Activated T-cell treated with anti-CD3 and anti-CD28 coated beads, Interleukin-2, amount 50 U/mL, for 72 hours (primary cell): ENCODE measurements at places on chromosomes 5 and 9. TPM values are rescaled to one million over a fixed set of nuclear protein-coding genes. Genes with fewer than 3 reads are reported as not detected.

Gene SPAG8
- 1.1 TPM for total RNA-seq

Gene ANKRD18B
- 1.9 TPM for total RNA-seq

Gene COL27A1
- total RNA-seq: 1.3 TPM

Gene NUTM2F
- total RNA-seq: not detected

Gene TBC1D9B
- total RNA-seq: 62.5 TPM

Gene TAS2R1
- total RNA-seq: not detected

Gene ZER1
- total RNA-seq: 30.6 TPM

Gene GRXCR2
- total RNA-seq: not detected

Gene LEAP2
- 5.0 TPM for total RNA-seq

GRCh38 chr5:136285096-136285855, 80.1 kb downstream of the TRPC7 start:
- H3K27me3 ChIP-seq: peaks cover 24% of the 10 kb centered on the region
- DNase-seq: no peak
- no peak overlapping the region for H3K4me3 ChIP-seq
- H3K36me3 ChIP-seq: peaks cover under 1% of the 10 kb centered on the region
- H3K27ac ChIP-seq: no peak overlapping the region

DNA sequence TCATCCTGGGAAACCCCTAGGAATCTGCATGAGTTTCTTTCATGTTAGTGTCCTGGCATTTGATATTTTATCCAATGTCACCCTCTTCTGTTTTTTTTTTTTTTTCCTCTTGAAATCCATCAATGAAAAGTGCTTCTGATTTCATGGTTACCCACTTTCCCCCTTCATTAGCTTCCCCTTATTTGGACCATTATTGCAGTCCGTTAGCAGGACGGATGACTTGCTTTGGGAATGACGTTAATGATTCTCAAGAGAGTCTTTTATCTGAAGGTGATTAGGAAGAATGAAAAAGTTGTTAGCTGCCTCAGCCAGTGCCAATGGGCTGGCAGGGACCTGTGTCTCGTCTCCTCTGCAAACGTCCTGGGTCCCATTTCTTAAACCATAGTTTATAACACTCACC, 134.7 kb downstream of the SEMA6A start:
- no peak for DNase-seq
- no peaks in the 10 kb centered on the region for H3K4me1 ChIP-seq
- no peak overlapping the region for H3K4me3 ChIP-seq
- no peak overlapping the region for H3K27ac ChIP-seq
- H3K27me3 ChIP-seq: no peaks in the 10 kb centered on the region
- no peaks in the 10 kb centered on the region for H3K36me3 ChIP-seq

- H3K4me1 ChIP-seq: no peaks in the 10 kb centered on the region
- no peak overlapping the region for H3K4me3 ChIP-seq
- no peak for DNase-seq
- peak overlapping the region; percentile 10 for H3K27ac ChIP-seq
- peaks cover 19% of the 10 kb centered on the region for H3K36me3 ChIP-seq
- no peaks in the 10 kb centered on the region for H3K27me3 ChIP-seq
Measured at GRCh38 chr5:1462358-1462757, 17.1 kb upstream of the SLC6A3 start.

- H3K4me1 ChIP-seq: no peaks in the 10 kb centered on the region
- H3K27me3 ChIP-seq: no peaks in the 10 kb centered on the region
- H3K27ac ChIP-seq: no peak overlapping the region
- no peak for DNase-seq
- H3K4me3 ChIP-seq: no peak overlapping the region
- peaks cover 2% of the 10 kb centered on the region for H3K36me3 ChIP-seq
Measured at GRCh38 chr9:81748091-81748490, 58.7 kb upstream of the TLE1 start.

GRCh38 chr5:124285071-124285470, 461.4 kb downstream of the ZNF608 start:
- H3K27me3 ChIP-seq: no peaks in the 10 kb centered on the region
- DNase-seq: no peak
- no peaks in the 10 kb centered on the region for H3K4me1 ChIP-seq
- H3K4me3 ChIP-seq: no peak overlapping the region

DNA sequence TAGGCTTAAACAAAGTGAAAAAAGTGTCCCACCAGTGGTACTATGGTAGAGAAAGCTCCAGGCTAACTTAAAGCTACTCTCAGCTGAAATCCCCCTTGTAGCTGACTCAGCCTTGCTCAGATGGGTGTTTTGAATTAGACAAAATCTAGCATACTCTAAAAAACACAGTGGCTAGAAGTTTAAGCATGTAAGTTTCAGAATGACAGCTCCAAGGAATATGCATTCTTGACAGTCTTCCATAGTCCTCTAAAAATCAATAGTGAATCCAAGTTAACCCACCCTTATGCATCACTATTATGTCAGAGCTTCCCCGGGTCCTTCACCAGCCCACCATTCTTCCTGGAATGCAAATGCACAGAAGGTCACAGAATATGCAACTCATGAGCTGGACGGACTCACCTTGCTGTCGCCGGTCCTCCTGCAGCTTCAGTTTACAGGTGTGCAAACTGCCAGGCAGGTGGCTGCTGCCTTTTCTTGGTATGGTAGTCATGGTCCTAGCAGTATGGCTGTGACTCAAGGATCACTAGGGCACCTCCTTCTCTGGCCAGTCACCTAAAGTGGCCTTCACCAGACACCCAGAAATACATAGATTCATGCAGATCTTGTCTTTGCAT, 668 bp downstream of the RANBP3L start:
- peaks cover 18% of the 10 kb centered on the region for H3K4me1 ChIP-seq
- no peaks in the 10 kb centered on the region for H3K36me3 ChIP-seq
- DNase-seq: no peak
- peaks cover 8% of the 10 kb centered on the region for H3K27me3 ChIP-seq
- H3K4me3 ChIP-seq: peak overlapping the region; percentile 7
- H3K27ac ChIP-seq: no peak overlapping the region

DNA sequence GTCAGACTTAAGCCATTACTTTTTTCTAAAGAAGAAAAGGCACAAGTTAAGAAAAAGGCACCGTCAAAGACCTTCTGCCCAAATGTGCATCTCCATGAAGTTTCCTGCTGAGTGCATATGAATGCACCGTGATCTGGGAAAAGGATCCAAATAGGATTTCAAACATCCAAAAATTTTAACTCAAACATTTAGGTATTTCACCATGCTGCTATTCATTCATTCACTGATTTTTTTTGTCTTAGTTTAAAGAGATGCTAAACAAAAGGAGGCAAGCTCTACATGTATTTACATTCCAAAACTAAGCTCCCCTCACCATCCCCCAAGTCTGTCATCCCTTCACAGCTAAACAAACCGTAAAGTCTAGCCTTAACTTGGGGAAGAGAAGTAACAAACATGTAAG, 291.9 kb downstream of the ARL15 start:
- H3K4me1 ChIP-seq: peaks cover 33% of the 10 kb centered on the region
- peaks cover 15% of the 10 kb centered on the region for H3K36me3 ChIP-seq
- DNase-seq: no peak
- no peak overlapping the region for H3K27ac ChIP-seq

- H3K27me3 ChIP-seq: peaks cover 25% of the 10 kb centered on the region
- no peak for DNase-seq
- H3K36me3 ChIP-seq: peaks cover 1% of the 10 kb centered on the region
- H3K27ac ChIP-seq: no peak overlapping the region
- H3K4me3 ChIP-seq: no peak overlapping the region
Measured at GRCh38 chr5:921456-922435, 29.1 kb downstream of the TRIP13 start.

- peak within 1 kb of the TSS; percentile 92 for H3K4me3 ChIP-seq
- H3K36me3 ChIP-seq: peaks cover 11% of the 10 kb centered on the region
- H3K27ac ChIP-seq: peak within 1 kb of the TSS; percentile 90
Measured at GRCh38 chr9:116687074-116687753, at the start of gene TRIM32. TRIM32 (plus strand) TSS chr9:116687305; CDS start chr9:116697743, 10,438 bp downstream.

DNA sequence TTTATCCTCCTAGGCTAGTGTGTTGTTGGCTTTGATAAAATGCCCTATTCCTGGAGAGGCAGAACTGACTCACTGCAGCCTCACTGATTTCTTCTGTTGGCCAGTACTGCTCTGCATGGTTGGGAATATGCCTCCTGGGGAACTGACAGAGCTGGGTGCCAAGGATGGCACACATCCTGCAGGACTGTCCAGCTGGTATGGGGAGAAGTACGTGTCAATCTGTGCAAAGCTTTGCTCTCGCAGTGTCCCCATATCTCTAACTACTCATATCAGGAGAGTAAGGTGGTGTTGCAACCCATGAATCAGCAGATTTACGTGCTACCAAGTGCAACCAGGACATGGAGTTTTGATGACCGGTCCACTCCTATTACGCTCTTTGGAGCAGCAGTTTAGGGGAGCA, 74.7 kb downstream of the TEK start:
- DNase-seq: no peak
- H3K36me3 ChIP-seq: no peaks in the 10 kb centered on the region
- H3K4me3 ChIP-seq: no peak overlapping the region
- H3K27me3 ChIP-seq: peaks cover 5% of the 10 kb centered on the region
- H3K27ac ChIP-seq: no peak overlapping the region
- H3K4me1 ChIP-seq: no peaks in the 10 kb centered on the region

- H3K27me3 ChIP-seq: peaks cover 7% of the 10 kb centered on the region
- H3K4me3 ChIP-seq: no peak overlapping the region
- no peaks in the 10 kb centered on the region for H3K36me3 ChIP-seq
- no peaks in the 10 kb centered on the region for H3K4me1 ChIP-seq
Measured at GRCh38 chr5:5164163-5164562, 24.0 kb downstream of the ADAMTS16 start.

- no peaks in the 10 kb centered on the region for H3K36me3 ChIP-seq
- peaks cover 20% of the 10 kb centered on the region for H3K4me1 ChIP-seq
- H3K27me3 ChIP-seq: peaks cover 6% of the 10 kb centered on the region
- no peak for DNase-seq
Measured at GRCh38 chr5:78760366-78760765, 111.8 kb upstream of the LHFPL2 start.

DNA sequence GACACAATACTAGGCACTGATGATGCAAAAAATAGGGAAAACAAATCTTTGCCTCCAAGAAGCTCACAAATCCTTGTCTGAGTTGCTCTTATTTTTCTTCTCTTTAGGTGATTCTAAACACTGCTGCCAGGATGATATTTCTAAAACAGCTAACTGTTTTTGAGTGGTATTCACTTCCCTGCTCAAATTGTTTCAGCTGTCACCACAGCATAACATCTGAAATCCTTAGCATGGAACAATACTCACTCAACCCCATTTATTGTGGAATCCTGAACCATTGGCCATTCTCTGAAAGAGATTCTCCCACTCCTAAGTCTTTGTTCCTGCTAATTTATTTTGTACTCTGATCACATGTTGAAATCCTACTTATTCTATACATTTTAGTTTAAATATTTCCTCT, 4.8 kb upstream of the SHOC1 start:
- H3K4me3 ChIP-seq: no peak overlapping the region
- no peaks in the 10 kb centered on the region for H3K27me3 ChIP-seq
- no peaks in the 10 kb centered on the region for H3K36me3 ChIP-seq
- DNase-seq: no peak
- no peak overlapping the region for H3K27ac ChIP-seq
